Pancreas (tissue), 10 donors: ENCODE measurements at places on chromosomes 11 and 22. TPM values are rescaled to one million over a fixed set of nuclear protein-coding genes. Genes with fewer than 3 reads are reported as not detected.

Gene CEND1
- total RNA-seq: not detected

- H3K27me3 ChIP-seq: no peaks in the 10 kb centered on the region
- no peaks in the 10 kb centered on the region for H3K4me1 ChIP-seq
- H3K4me3 ChIP-seq: no peak overlapping the region
- no peak overlapping the region for H3K27ac ChIP-seq
- no peak for DNase-seq
Observed at GRCh38 chr22:38041760-38042487, 15.3 kb upstream of the PICK1 start.

- no peaks in the 10 kb centered on the region for H3K36me3 ChIP-seq
- H3K4me1 ChIP-seq: peaks cover 20% of the 10 kb centered on the region
- H3K27ac ChIP-seq: no peak overlapping the region
Observed at GRCh38 chr11:100010393-100010792, 676.7 kb upstream of the ARHGAP42 start.

GRCh38 chr22:37193629-37194191 is 5.7 kb upstream of the C1QTNF6 start:
- no peak for DNase-seq
- H3K27me3 ChIP-seq: no peaks in the 10 kb centered on the region

- no peak overlapping the region for H3K27ac ChIP-seq
- H3K27me3 ChIP-seq: peaks cover 3% of the 10 kb centered on the region
- no peaks in the 10 kb centered on the region for H3K36me3 ChIP-seq
- no peak overlapping the region for H3K4me3 ChIP-seq
- DNase-seq: no peak
Observed at GRCh38 chr22:34913826-34914225, 152.1 kb upstream of the ISX start.

- no peaks in the 10 kb centered on the region for H3K27me3 ChIP-seq
- no peaks in the 10 kb centered on the region for H3K4me1 ChIP-seq
- no peak overlapping the region for H3K27ac ChIP-seq
- H3K36me3 ChIP-seq: no peaks in the 10 kb centered on the region
- no peak for DNase-seq
Observed at GRCh38 chr11:34667810-34668582, 47.1 kb downstream of the EHF start.

DNA sequence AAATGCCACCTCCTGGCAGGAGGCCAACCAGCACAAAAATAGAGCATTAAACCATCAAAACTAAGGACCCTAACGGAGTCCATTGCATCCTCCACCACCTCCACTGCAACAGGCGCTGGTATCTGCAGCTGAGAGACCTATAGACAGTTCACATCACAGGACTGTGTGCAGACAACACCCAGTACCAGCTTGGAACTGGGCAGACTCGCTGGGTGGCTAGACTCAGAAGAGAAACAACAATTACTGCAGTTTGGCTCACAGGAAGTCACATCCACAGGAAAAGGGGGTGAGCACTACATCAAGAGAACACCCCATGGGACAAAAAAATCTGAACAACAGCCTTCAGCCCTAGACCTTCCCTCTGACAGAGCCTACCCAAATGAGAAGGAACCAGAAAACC is 11.6 kb upstream of the TMEM45B start:
- H3K27me3 ChIP-seq: no peaks in the 10 kb centered on the region

Gene DTX4
- 5.9 TPM for total RNA-seq

DNA sequence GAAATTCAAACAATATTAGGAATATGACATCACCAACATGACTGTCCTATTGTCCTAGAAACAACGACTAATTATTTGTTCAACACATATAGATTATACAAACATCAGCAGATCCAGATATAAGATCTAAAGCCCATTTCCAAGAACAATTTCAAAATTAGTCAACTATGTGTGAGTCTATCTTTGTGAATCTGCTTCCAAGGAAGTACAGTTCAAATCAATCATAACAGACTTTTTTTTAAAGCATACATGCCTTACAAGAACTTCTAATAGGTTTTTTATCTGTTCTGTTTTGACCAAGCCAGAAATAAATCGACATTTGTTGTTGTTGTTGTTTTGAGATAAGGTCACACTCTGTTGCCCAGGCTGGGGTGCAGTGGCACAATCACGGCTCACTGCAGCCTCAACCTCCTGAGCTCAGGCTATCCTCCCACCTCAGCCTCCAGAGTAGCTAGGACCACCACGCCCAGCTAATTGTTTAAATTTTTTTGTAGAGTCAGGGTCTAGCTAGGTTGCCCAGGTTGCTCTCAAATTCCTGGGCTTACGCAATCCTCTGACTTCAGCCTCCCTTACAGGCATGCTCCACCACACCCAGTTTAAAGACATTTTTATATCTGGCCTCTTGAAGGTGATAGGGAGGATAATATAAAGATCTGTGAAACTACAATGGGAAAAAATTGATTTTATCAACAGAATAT is 54.8 kb downstream of the DENND5A start:
- no peaks in the 10 kb centered on the region for H3K4me1 ChIP-seq
- H3K27me3 ChIP-seq: no peaks in the 10 kb centered on the region
- no peak for DNase-seq
- H3K27ac ChIP-seq: no peak overlapping the region

DNA sequence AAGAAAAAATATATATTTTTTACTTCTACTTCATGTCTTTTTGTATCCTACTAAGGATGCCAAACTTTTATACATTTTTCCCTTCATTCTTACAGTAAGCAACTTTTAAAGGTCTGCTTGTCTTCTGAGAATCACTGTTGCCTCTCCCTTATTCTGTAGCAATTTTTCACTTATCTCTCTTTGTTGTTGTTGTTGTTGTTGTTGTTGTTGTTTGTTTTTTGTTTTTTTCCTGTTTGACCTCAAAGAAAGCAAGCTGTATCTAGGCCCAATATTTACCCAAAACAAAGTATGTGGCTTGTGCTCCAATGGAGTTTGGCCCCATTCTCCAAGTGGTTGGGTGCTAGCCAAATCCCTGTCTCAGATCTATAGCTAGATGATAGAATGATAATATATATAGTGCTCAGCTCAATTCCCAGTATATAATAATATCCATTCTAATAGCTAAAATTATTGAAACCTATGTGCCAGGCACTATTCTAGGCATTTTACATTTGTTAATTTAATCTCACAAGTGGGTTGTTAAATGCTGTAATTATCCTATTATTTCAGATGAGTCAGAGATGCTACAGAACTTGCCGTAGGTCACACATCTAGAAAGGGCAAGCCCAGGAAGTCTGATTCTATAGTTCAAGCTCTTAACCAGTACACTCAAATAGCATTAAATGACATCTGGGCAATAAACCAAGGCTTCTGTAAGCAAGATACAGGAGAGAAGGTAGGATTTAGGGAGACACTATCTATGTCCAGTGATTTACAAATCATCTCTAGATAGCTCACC is 205.1 kb upstream of the PITPNB start:
- H3K4me3 ChIP-seq: no peak overlapping the region
- no peak overlapping the region for H3K27ac ChIP-seq
- no peaks in the 10 kb centered on the region for H3K4me1 ChIP-seq
- H3K27me3 ChIP-seq: no peaks in the 10 kb centered on the region
- DNase-seq: no peak

- H3K27me3 ChIP-seq: peaks cover 10% of the 10 kb centered on the region
- H3K27ac ChIP-seq: no peak overlapping the region
- no peaks in the 10 kb centered on the region for H3K36me3 ChIP-seq
Observed at GRCh38 chr11:128695539-128696221, 1.8 kb downstream of the FLI1 start.

GRCh38 chr22:47038206-47038835 is 275.9 kb downstream of the TBC1D22A start:
- H3K4me3 ChIP-seq: no peak overlapping the region
- DNase-seq: no peak
- no peaks in the 10 kb centered on the region for H3K27me3 ChIP-seq
- H3K36me3 ChIP-seq: no peaks in the 10 kb centered on the region

GRCh38 chr22:42885446-42885845 is 28.4 kb upstream of the ARFGAP3 start:
- H3K27me3 ChIP-seq: no peaks in the 10 kb centered on the region
- H3K27ac ChIP-seq: peak overlapping the region; percentile 10
- H3K36me3 ChIP-seq: no peaks in the 10 kb centered on the region

- H3K27me3 ChIP-seq: no peaks in the 10 kb centered on the region
- DNase-seq: no peak
- H3K4me1 ChIP-seq: no peaks in the 10 kb centered on the region
- H3K36me3 ChIP-seq: no peaks in the 10 kb centered on the region
- H3K27ac ChIP-seq: peak overlapping the region; percentile 90
- H3K4me3 ChIP-seq: peak overlapping the region; percentile 27
Observed at GRCh38 chr11:76322540-76322939, 58.4 kb downstream of the THAP12 start.

Gene OR6A2
- total RNA-seq: 0.14 TPM

DNA sequence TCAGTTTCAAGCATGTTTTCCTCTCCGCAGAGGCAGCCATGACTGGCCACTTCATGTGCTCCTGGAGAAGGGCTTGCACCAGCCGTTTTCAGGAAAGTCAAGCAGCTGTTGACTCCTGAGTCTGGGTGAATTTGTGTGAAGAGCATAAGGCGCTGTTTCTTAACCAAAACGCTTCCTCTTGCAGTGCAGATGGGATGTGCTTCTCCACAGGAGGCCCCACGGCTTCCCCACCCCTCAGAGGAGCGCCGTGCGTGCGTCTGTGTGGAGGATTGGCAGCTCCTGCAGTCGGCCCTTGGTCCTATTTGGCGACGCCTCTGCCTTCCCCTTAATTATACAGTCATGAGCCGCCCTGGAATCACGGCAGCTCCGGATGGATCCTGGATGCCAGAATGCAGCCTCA is 54.1 kb upstream of the B3GAT1 start:
- no peaks in the 10 kb centered on the region for H3K27me3 ChIP-seq
- no peak overlapping the region for H3K27ac ChIP-seq
- H3K36me3 ChIP-seq: no peaks in the 10 kb centered on the region
- H3K4me3 ChIP-seq: no peak overlapping the region

DNA sequence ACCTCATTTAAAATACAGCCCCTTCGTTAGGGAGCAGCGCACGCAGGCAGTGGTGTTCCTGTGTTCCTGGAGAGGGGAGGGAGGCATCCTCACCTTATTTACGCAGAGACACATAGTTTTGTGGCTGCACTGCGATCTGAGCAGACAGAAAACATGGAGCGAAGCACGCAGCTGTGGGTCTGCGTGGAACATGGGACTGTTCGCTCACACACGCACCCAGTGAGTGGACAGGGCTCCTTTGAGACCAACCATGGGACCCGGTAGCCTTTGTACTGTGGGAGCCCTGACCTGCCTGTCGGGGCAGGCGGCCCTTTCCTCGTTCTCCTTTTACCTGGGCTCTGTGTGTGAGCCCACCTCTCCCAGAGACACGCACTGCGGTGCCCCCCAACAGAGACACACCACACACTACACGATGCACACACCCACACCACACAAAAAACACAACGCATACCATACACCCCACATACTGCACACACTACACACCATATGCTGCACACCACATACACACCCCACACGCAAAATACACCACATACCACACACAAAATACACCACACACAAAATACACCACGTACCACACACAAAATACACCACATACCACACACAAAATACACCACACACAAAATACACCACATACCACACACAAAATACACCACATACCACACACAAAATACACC is 1245.7 kb downstream of the BRD1 start:
- no peaks in the 10 kb centered on the region for H3K4me1 ChIP-seq
- no peak overlapping the region for H3K27ac ChIP-seq
- DNase-seq: no peak
- H3K4me3 ChIP-seq: no peak overlapping the region

DNA sequence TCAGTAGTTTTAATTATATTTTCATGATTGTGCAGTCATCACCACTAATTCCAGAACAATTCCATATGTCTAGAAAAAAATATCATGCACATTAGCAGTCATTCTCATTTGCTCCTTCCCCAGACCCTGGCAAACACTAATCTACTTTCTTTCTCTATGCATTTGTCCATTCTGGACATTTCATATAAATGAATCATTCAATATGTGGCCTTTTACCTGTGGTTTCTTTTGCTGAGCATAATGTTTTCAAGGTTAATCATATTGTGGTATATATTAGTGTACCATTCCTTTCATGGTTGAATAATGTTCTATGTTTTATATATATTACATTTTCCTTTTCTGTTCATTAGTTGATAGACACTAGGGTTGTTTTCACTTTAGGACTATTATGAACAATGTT is 811.1 kb upstream of the RAG2 start:
- no peaks in the 10 kb centered on the region for H3K4me1 ChIP-seq
- no peak for DNase-seq
- H3K27ac ChIP-seq: no peak overlapping the region

DNA sequence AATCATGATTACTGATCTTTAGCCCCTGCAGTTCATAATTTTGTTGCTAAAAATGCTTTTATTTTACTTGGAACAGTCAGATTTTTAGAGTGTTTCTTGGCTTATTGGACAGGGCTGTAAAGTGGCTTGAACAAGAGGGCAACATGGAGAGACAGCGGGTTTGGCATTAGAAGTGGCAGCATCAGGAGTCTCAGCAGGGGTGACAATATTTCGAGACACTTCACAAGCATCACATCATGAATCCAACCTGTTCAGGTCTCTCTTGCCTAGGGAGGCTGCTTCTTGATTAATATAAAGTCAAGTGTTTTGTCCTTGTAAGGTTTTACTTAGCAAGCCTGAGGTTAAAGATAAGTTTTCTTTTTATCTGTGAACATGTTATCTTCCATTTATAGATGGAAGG is 2249.5 kb downstream of the LRRC4C start:
- no peaks in the 10 kb centered on the region for H3K36me3 ChIP-seq
- H3K27ac ChIP-seq: no peak overlapping the region
- no peak overlapping the region for H3K4me3 ChIP-seq
- no peak for DNase-seq

Gene FAM111B
- total RNA-seq: 0.20 TPM

GRCh38 chr11:64093233-64094039 is 57.7 kb downstream of the FLRT1 start:
- H3K27ac ChIP-seq: no peak overlapping the region
- no peak for DNase-seq
- H3K4me1 ChIP-seq: no peaks in the 10 kb centered on the region

- H3K36me3 ChIP-seq: no peaks in the 10 kb centered on the region
- no peak overlapping the region for H3K27ac ChIP-seq
- no peak for DNase-seq
- no peak overlapping the region for H3K4me3 ChIP-seq
Observed at GRCh38 chr22:37672920-37673455, 2.4 kb upstream of the LGALS1 start.

- no peak overlapping the region for H3K4me3 ChIP-seq
- H3K4me1 ChIP-seq: no peaks in the 10 kb centered on the region
- H3K27me3 ChIP-seq: no peaks in the 10 kb centered on the region
- no peak for DNase-seq
Observed at GRCh38 chr11:100525197-100525596, 161.9 kb upstream of the ARHGAP42 start.

GRCh38 chr22:17804331-17805080 is 30.2 kb upstream of the BID start:
- H3K27me3 ChIP-seq: no peaks in the 10 kb centered on the region
- no peaks in the 10 kb centered on the region for H3K36me3 ChIP-seq
- no peaks in the 10 kb centered on the region for H3K4me1 ChIP-seq
- no peak for DNase-seq
